ENCODE measurements at places on chromosomes 1 and 21.
A peak's percentile ranks its signal among the peaks of the same experiment; 100 is the strongest.

DNA sequence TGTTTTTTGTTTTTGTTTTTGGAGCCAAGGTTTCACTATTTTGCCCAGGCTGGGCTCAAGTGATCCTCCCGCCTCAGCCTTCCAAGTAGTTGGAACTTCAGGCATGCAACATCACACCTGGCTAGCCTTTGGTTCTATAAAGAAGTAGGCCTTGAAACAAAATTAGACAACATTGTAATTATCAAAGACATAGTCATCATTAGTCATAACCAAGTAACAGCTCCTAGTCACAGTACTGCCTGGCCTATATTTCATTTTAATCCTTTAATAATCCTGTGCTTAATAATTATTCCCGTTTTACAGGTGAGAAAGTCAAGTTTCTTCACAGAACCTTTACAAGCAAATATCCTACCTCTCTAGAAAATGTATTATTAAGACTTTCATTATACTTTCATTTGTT lies 52.3 kb upstream of the TBX15 start:
- DNase-seq: no peak

DNA sequence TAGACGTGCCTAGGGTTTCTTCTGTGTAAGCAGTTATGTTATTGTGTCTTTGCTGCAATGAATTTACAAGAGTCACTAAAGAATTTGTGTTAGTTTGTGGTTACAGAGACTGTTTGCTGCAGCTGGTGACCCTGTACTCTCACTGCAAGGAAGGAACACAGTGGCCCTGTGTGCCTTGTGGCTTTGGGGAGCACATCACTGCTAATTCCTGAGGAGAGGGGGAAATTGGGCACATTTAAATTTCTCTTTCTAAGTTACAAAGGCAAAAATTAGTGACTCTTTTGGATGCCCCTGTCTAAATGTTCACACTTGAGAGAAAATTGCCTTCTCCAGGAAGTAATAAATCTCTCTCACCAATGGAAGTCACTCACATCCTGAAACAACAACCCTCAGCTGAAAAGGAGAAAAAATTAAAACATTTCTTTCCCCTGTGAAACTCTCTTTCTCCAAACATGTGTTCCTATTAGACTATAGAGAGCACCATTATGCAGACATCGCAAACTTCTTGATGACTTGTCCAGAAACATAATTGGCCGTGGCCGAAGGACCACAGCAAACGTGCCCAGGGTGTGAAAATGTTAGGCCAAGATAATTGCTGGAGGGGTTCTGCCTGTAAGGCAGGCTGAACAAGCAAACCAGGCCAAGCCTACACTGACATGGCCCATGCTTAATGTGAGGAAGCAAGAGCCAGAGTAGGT lies 32.3 kb upstream of the SPAG17 start:
- no peak for DNase-seq

DNA sequence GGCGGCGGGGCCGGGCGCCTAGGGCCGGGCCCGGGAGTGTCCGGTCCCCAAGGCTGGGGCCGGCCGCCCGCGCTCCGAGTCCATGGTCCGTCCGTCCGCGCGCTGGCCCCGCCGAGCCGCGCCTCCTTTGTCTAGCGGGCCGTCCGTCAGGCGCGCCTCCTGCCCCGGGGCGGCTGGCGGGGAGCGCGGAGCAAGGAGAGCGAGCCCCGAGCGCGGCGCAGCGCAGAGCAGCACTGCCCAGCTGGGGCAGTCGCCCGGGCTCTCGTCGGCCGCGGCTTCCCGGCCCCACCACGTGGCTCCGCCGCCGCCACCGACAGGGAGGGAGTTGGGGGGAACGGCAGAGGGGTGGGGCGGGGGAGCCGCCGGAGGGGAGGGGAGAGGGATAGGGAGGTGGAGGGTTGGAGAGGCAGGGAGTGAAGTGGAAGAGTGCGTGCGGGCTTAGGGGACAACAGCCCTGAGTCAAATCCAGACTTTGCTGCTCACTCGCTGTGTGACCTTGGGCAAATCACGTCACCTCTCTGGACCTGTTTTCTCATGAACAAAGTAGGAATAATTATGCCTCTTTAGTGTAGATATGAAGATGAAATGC lies at the start of gene NKAIN1:
TSS of gene NKAIN1 (minus strand) at position 235 of the 589 bp plus-strand sequence. CDS start 340 bp downstream, outside the sequence.
- DNase-seq: no peak

GRCh38 chr1:109207467-109208103 lies 6.1 kb upstream of the SARS1 start:
- DNase-seq: no peak

DNA sequence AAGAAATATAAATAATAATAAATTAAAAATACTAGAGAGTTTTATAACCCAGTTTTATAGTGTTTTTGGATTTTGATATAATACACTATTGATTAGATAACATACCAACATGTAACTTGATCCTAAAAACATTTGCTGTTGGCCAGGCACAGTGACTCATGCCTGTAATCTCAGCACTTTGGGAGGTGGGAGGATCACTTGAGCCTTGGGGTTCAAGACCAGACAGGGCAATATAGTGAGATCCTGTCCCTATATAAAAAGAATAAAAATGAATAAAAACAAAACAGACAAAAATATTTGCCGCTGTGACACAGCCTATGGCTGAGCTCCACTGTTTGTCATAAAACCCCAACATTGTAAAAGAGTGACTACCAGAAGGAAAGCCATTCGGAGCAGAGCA lies 26.1 kb downstream of the VPS13D start:
- DNase-seq: no peak

GRCh38 chr1:18183533-18183932 lies 75.9 kb downstream of the IGSF21 start:
- DNase-seq: no peak

DNA sequence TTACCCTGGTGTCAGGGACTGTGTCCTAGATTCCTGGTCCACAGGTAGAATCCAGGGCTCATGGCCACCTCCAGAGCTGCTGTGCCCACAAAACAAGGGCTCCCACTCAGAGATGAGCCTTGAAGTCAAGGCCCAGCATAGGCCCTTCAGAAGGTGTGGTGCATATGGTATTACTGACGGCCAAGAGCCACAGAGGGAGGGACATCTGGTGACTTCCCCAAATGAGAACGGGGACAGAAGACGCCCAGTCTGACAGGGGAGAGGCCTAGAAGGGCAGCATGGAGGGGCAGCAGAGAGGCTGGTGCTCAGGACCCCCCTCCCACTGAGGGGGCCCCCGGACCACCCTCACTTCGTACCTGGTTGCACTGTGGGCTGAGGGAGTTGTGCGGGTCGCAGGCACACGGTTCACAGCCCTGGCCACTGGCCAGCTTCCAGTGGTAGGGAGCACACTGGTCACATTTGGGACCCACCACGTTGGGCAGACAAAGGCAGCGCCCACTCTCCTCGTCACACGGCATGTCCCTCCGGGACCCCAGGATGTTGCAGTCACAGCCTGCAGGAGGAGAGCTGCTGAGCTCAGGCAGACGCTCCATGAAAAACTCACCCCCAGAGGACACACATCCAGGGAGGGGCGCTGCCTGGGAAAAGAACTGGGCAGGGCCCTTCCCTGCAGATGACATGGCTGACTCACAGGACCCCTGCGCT lies 25.0 kb downstream of the LAMB3 start:
- no peak for DNase-seq

DNA sequence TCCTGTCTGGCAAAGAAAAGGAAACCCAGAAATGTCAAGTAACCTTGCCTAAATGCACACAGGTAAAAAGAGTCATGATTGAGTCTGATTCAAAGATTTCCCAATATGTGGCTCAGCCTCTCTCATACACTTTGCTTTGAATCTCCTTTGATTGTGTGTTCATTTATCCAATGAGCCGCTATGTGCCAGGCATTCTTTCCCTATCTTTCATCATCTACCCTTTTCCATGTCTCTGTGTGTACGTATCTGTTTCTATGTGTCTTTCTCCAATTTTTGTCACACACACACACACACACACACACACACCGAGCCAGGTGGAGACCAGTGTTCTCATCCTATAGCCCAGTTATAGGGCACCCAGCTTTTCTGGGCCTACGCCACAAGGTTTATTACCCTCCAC lies 35.7 kb upstream of the BCL9 start:
- no peak for DNase-seq

- no peak for DNase-seq
These were observed 306.9 kb downstream of the ASTN1 start for GRCh38 chr1:176857632-176858031.

GRCh38 chr1:152313970-152314369 lies 11.1 kb downstream of the FLG start:
- no peak for DNase-seq

DNA sequence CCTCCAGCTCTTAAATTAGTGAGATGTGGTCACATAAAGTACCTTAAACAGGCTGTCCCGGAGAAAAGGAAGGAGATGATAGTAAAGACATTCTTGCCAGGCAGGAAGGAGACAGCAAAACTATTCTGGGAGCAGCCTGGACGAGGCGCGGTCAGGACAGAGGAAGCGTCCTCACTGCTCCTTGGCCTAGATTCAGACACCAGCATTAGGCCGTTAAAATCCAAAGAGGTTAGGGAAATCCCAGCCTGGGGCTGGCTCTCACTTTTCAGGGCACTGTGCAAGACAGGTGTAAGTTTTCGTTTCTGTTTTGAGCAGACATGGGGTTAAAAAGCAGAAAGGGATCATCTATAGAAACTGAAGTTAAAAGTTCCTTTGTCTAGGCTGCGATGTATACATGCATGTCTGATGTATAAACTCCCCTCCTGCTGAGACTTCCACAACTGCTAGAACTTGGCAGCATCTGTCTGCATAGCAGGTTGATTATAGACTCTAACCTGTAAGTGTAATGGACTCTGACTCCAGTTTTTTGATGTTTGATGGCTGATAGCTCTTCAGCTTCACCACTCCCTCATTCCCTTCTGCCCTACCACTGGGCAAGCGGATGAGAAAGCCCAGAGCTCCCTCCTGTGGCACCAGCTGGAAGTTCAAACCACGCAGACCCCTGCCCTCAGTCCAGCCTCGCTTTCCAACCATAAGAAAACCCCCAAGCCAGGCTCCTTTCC lies 21.5 kb downstream of the STPG1 start:
- DNase-seq: peak; percentile 49

- DNase-seq: no peak
These were observed 30.6 kb downstream of the OMA1 start for GRCh38 chr1:58515794-58516401.

- no peak for DNase-seq
These were observed 74.6 kb downstream of the USP25 start for GRCh38 chr21:15804247-15805005.

DNA sequence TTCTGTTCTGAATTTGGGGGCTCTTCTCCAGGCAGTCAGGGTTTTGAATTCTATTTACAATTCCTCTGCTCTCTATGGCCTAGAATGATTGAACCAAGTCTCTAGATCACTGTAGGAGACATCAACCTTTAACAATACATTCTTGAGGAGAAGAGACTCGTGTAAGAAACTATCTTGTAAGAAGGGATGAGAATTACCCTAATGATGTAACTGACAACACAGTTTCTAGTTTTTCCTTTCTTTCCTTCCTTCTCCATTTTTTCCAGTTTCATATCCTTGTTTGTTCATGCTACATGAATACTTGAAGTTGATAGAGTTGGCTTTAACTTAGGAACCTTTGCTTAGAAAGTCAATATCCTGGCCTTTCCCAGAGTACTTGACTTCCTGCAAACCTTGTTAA lies 1.3 kb upstream of the ATP1A1 start:
- no peak for DNase-seq

GRCh38 chr1:235238558-235238957 lies 77.5 kb upstream of the RBM34 start:
- no peak for DNase-seq
